Fibroblast of skin of left biceps (primary cell): ENCODE measurements at places on chromosomes 5 and 9.

DNA sequence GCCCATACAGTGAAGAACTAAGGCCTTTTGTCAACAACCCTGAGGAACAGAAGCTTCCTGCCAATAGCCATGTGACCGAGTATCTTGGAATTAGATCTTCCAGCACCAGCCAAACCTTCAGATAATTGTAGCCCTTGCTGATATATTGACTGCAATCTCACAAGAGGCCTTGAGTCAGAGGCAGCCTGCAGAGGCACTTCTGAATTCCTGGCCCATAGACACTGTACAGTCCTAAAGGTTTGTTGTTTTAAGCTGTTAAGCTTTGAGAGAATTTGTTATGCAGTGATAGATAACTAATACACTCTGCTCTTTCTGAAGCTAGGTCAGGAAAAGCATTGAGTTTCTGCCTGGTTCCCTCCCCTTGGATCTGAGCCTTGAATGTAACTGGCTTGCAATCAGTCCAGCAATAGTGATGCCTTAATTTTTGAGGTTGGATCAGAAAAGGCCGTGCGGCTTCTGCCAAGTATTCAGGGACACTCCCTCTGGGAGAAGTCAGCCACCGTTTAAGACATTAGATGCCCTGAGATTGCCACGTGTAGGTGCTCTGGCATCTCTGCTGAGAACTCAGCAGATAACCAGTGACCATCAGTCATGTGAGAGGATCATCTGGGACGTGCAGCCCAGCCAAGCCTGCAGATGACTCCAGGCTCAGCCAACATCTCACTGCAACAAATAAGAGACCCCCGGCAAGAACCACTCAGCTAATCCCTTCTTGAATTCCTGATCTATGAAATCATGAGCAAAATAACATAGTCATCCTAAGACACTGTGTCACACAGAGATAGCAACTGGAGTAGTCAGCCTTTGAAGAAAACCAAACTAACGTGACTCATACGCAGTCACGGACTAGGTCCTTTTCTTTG lies 126.8 kb upstream of the STC2 start:
- DNase-seq = peak; percentile 90

- DNase-seq = no peak
Observed at GRCh38 chr5:74634611-74635286, 5.8 kb downstream of the ENC1 start.

- no peak for DNase-seq
Observed at GRCh38 chr5:122462486-122462885, 150.4 kb downstream of the SNCAIP start.

GRCh38 chr9:124906966-124907365 lies 33.9 kb downstream of the GOLGA1 start:
- no peak for DNase-seq

GRCh38 chr5:44603496-44604272 lies 205.1 kb upstream of the MRPS30 start:
- no peak for DNase-seq

DNA sequence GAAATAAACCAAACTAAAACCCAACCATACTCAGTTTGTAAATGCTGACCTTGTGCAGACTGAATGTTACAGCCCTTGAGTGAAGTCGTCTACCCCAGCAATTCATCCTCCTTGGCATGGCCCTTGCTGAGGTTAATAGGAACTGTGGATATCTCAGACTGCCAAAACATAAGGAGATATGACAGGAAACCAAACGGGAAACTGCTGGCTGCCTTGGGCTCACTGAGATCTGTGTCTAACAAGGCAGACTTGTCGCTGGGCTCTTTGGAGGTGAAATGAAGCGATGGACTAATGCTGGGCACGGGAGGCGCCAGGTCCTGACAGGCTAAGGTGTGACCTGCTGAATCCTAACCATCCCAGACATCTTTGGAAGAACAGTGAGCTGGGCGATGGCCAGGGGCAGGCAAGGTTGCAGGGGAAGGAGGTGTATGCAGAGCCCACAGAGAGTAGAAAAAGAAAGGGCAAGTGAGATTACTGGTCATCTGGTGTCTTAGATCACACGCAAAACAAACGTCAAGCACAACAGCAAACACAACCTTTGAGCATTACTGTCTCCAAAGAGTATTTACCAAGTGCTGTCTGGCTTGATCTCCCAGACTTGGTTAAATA lies 44.6 kb upstream of the ALDH1A1 start:
- DNase-seq = no peak
